RPMI8226 (cell line): ENCODE measurements at places on chromosomes 16 and 17.
A peak's percentile ranks its signal among the peaks of the same experiment; 100 is the strongest.

DNA sequence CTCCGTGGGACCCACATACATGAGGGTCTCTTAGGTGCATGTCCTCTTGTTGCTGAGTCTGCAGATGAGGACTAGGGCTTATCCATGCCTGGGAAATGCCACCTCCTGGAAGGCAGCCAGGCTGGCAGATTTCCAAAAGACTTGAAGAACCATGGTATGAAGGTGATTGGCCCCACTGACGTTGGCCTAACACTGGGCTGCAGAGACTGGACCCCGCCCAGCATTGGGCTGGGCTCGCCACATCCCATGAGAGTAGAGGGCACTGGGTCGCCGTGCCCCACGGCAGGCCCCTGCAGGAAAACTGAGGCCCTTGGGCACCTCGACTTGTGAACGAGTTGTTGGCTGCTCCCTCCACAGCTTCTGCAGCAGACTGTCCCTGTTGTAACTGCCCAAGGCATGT is 38.2 kb upstream of the IL21R start:
- peak; percentile 51 for DNase-seq

DNA sequence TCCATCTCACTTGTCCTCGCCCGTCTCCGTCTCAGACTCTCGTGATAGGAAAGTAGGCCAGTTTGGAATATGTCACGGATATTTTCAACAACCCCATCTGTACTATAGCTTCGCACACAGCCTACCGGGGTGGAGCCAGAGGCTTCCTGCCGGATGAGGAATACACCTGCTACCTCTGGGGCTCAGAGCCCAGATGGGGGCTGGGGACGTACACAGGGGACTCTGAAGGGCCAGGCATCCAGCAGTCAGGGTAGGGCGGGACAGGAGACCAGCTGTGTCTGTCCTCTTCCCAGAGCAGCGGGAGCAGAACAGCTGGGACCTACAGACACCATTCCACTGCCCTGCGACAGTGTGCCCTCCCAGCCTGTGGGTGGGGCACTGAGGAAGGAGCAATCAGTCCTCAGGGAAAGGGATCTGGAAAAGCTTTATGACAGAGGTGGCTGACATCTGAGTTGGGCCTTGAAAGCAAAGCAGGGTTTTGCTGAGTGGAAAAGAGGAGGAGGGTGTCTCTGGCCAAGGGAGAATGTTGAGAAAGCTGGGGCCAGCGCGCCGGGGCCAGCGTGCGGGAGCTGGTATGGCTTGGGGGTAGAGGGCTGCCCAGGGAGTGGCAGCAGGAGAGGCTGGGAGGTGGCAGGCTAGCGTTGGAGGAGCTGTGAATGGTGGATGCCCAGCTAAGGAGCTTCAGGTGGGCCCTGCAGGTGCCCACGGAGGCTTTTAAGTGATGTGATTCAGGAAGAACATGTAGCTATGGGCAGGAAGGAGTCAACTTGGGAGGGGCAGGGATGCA is 11.5 kb upstream of the SRCIN1 start:
- no peak for DNase-seq

DNA sequence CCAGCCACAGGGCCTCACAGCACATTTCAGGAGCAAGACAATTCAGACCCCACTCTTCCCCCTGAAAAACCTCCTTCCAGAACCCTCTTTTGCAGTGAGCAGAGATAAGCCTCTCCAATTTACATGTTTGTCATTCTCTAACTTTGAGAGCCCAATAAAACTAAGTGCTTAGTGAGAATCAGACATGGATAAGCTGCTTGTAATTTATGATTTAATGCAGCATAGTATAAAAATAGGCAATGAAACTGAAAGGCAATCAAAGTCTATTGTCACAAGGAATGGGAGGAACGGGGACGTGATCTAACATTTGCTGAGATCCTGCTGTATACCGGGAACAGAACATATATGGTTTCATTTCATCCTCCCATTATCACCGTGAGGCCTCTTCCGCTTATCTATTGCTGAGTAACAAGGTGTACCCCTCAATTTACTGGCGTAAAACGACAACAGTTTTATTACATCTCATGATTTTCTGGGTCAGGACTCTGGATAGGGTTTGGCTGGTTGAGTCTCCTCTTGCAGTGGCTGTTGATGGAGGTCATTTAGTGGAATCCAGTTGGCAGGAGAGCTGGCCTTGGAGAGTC is 597.4 kb downstream of the MAF start:
- no peak for DNase-seq

DNA sequence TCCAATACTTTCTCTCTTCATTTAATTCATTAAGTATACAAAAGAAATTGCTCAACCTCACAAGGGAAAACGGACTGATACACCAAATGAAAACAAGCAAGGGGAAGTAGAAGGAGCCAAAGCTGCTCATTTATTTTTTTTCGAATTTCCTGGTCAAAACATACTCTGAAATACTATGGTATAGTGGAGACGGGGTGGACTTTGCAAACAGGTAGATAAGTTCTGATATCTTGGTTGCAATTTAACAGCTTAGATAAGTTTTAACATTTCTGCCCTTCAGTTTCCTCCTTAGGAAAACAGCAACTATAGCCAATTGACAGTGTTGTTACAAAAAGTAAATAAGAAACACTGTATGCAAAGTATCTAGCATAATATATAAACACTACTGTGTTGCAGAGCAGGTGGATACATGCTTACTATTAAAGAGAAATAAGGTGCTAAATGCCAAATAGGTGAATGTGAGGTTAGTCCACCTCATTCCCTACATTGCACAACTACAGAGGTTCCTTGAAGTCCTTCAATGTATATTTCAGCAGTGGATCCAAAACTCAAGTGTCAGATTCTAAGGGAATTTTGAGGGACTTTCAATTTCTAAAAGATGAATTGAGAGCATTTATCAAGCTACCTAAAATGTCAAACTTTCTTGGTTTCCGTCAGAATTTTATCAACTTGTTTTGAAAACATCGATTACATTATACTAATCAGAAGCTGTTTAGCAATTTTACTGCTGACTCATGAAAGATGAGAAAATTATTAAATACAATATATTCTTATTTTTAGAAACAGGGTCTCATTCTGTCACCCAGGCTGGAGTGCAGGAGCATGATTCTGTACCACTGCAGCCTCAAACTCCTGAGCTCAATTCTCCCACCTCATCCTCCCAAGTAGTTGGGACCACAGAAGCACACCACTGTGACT is 11.0 kb downstream of the CCDC47 start:
- no peak for DNase-seq

GRCh38 chr16:66357523-66357928 is 9.0 kb upstream of the CDH5 start:
- DNase-seq = peak; percentile 53

- no peak for DNase-seq
These were observed 14.6 kb downstream of the KIAA0513 start for GRCh38 chr16:85042167-85042526.

GRCh38 chr17:60823515-60823914 is 145.9 kb downstream of the BCAS3 start:
- DNase-seq = no peak

- DNase-seq = no peak
These were observed 155.0 kb upstream of the CHMP6 start for GRCh38 chr17:80836658-80836965.

DNA sequence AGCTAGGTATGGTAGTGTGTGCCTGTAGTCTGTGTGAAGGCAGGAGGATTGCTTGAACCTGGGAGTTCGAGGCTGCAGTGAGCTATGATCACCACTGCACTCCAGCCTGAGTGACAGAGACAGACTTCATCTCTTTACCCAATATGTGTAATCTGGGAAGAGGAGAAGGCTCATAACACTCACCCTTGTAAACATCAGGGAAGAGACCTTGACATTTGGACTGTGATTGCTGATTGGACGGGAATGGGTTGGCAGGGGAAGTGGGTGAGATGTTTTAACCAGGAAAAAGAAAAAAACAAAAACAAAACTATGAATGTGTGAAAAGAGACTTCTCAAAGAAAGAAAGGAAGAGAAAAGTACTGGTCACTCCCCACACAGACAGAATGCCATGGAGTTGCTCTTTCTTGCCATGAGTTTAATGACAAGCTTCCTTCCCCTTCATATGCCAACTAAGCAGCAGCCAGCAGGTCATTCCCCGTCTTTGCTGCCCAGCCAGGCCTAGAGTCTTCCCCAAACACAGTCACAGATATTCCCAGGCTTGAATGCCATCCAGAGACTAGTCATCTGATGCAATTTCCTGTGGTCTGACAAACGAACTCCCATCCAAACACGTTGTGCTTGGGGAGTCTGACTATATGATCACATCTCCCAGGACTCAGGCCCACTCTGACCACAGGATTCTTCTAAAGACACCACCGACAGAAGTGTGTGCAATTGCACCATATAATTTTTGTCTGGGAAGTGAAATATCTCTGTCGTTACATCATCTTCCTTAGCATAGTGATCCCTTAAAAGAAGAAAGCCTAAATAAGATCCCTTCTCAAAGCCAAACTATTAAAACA is 3.6 kb upstream of the XAF1 start:
- no peak for DNase-seq

DNA sequence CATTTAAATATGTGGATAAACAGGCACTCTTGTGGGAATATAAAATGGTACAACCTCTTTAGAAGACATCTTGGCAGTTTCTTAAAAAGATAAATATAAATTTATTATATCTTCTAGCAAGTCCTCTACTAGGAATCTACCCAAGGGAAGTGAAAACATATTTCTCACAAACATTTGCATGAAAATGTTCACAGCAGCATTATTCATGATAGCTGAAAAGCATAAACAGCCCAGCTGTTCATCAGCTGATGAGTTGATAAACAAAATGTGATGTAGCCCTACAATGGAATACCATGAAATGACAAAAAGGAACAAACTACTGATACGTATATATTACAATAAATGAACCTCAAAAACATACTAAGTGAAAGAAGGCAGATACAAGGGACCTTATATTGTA is 12.0 kb downstream of the DGKE start:
- DNase-seq = no peak

DNA sequence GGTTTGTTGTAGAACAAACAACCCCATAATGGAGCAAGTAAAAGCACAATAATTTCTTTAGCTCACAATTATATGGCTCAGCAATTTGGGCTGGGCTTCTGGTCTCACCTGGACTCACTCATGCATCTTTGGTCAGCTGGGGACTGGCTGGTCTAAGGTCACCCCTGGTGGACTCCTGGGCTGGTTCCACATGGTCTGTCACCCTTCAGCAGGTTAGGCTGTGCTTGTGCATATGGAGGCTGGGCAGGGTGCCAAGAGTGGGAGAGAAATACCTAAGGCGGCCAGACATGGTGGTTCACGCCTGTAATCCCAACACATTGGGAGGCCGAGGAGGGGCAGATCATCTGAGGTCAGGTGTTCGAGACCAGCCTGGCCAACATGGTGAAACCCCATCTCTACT is 27.0 kb upstream of the SMURF2 start:
- DNase-seq = peak; percentile 12

DNA sequence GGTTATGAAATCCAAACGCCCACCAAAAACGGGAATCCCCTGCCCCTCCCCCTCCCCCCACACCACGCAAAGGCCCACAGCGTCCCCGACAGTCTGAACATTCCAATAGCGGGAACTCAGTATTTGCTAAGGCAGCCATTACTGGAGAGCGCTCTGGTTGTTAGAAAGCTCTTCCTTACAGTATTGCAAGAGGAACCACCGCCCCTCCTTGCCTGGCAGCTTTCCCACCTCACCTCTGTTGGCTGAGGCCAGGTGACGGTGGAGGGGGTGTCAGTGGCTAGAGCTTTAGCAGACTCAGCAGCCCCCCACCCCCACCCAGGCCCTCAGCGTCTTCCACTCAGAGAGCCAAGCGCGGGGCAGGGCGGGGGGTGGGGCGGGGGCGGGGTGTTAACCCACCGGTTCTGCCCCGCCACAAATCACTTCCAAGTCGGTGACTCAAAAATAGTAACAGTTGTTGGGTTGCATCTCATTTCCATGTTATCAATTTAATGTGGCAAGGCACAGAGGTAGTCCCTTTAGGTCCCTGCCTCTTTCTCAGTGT is 2.2 kb upstream of the PLEKHH3 start:
- DNase-seq = peak; percentile 99

- DNase-seq = no peak
These were observed 193.7 kb downstream of the SHCBP1 start for GRCh38 chr16:46427340-46428107.

GRCh38 chr17:1229349-1229899 is 40.8 kb upstream of the BHLHA9 start:
- peak; percentile 80 for DNase-seq

- no peak for DNase-seq
These were observed 530.9 kb downstream of the MAF start for GRCh38 chr16:79069633-79070032.
